ENCODE measurements at places on chromosomes 5 and 9.
A peak's percentile ranks its signal among the peaks of the same experiment; 100 is the strongest.

DNA sequence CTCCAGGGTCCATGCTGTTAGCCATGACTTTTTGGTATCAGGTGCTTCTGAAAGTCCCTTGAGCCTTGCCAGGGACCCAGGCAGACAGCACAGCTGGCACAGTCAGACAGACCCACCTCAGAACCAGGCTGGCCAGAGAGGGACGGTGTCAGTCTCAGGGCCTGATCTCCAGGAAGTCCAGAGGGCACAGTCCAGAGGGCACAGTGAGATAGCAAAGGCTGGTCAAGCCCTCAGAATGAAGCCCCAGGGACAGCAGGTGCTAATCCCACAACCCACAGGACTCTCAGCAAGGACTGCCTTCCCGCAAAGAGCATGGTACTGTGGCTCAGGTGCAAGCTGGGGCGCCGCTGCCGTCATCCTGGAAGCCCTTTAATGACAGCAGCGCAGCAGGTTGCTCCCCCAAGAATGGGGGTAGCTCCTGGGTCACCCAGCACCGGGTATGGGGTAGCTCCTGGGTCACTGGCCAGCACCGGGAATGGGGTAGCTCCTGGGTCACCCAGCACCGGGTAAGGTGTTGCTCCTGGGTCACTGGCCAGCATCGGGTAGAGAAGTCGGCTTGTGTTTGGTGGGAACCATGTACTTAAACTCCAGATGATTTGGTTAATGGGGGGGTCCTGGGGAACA is 105.6 kb upstream of the PHYKPL start:
- no peak for DNase-seq

- DNase-seq, result peak; percentile 57
Observed at GRCh38 chr5:56481428-56482357, 248.6 kb upstream of the ANKRD55 start.

DNA sequence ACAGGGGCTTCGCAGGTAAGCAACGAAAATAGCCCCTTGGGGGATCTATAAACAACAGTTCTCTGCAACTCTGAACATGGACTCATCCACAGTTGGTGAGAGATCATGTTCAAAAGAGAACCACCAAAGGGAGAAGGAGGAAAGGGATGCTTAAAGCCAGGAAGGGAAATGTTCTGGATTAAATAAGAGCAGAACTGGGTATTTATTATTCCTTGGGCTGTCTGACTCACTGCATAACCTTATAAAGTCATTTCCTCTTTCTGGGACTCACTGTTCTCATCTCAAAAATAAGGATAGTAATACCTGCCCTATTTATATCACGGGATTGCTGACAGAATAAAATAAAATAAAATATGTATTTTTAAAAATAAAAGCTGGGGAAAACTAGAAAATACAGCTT is 11.2 kb upstream of the MARCHF3 start:
- no peak for DNase-seq

- DNase-seq, result no peak
Observed at GRCh38 chr5:108102463-108102862, 279.4 kb downstream of the FBXL17 start.

- no peak for DNase-seq
Observed at GRCh38 chr5:31982027-31982426, 192.1 kb downstream of the GOLPH3 start.

DNA sequence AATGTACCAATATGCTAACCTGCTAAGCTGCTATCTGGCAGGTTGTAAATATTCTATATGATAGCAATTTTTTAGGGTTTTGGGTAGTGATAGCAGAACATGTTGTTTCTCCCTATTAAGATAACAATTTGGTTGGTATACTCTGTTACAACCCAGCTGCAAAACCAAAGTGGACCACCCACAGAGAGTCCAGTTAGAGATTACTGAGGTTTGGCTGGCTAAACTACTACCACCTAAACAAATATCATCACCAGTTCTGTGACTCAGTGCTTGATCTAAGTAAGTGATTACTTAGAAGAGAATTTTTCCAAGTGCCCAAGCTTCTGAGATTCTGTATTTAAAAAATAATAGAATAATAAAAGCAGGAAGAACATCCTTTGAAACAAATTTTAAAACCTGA is 72.3 kb downstream of the XRCC4 start:
- no peak for DNase-seq

DNA sequence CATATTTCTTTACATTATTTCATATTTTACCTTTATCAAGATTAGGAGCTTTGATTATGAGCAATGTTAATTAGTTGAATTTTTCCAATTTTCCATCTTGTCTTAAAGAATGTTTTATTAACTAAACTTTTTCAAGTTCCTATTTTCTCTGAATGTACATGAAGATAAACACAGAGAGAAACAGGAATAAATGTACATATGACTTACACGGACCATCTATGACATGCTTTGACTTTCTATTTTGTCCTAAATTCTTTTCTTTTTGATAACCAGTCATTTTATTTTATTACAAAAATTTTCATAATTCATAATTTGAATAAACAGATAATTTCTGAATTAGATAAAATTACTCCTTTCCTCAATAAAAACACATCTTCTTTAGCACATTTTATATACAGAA is 1038.8 kb upstream of the ARRDC3 start:
- DNase-seq, result no peak
